ENCODE measurements at places on chromosomes 6 and 20.

DNA sequence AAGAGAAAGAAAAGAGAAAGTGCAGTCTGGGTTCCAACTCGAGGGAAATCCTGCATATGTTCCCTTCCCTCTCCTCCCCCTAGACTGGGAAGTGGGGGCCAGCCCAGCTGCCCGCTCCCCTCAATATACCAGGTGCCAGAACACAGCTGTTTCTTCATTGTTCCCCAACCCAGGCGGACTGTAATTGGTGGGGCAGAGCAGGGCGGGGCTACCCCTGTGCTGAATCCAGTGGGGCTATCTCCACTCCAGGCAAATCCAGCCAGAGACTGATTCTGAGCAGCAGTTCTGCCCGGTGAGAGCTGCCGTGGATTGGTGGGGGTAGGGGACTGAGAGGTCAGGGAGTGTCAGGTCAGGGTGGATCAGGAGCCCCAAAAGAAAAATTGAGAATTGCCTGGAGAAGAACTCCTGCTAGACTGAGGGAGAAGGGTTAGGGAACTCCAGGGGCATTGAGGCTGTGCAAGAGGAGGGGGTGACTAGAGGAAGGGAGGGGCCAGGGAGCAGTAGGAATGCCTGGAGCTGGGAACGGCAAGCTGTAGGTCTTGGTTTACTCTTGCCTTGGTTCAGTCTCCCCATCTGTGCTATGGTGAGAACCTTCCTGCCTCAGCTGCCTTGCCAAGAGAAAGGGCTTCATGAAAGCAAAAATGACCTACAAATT is at the start of gene MYMX:
Gene MYMX (plus strand): TSS at position 250 of the 655 bp plus-strand sequence. CDS start 546 bp downstream, outside the sequence.
- DNase-seq: no peak

- DNase-seq: no peak
Observed at GRCh38 chr20:23488996-23489395, 1.9 kb upstream of the CST8 start.

- no peak for DNase-seq
Observed at GRCh38 chr6:134853111-134854055, 96.5 kb downstream of the ALDH8A1 start.

- DNase-seq: no peak
Observed at GRCh38 chr20:64234291-64234791, 21.2 kb upstream of the PCMTD2 start.

- DNase-seq: no peak
Observed at GRCh38 chr6:106563614-106564013, 65.7 kb downstream of the RTN4IP1 start.

GRCh38 chr6:158926414-158926813 is 73.6 kb downstream of the RSPH3 start:
- DNase-seq: no peak

GRCh38 chr20:48523191-48523995 is 304.4 kb downstream of the PREX1 start:
- no peak for DNase-seq

DNA sequence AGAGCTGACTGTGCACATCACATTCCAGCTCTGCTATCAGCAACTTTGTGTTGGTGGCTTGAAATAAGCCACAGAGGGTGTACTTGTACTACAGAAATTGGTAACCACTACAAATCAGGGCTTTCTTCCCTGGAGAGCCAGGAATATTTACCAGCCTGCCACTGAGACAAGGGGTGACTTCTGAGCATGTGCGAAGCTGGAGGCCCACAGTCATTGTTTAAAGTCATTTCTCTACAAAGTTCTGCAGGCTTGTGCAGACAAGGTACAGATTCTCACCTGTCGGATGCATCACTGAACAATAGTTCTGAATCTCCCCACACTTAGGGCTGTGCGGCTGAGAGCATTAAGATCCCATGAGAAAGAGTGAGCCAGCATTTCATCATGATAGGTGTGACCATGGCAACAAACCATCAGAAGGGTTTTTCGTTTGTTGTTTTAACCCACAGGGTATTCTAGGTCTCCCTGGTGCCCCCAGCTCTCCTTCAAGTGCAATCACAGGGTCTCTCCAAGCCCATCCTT is 292.8 kb downstream of the CDC5L start:
- no peak for DNase-seq

DNA sequence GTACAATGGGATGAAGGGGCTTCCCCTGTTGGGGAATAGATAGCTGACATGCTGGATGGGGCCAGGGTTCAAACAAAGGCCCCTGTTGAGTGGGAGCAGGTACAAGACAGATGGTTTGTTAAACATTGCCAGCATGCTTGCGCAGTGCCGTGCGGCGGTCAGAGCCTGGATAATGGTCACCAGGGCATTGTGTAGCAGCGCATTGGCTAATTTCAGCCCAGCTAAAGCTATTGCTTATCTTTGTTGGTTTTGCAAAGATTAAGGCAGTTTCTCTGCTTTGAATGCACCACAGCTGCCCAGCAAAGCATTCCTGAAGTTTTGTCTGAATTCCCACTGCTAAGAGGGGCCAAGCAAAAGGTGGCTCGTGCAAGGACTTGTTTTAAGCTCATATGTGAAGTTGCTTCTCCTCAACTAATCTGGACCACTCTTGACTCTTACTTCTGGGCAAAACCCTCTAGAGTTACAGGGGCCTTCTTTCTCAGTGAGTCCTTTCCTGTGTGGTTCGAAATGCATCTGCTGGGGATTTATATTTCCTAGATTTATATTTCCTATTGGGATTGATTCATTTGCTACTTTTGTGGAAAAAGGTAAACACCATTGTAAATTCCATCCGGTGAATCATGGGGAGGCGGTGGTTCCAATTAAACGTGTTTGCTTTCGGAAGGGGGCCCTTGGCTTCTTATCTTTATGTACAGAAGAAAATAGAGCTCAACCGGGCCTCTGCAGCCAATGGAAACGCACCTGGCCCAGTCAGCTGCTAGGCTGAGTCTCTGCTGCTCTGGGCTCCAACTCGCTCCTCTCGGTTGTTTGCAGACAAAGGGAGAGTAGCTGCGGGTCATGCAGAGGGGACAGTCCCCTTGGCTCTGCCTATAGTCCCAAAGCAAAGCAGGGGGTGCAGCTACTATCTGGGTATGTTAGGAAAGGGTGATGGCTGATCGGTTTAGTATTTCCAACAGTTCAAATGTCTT is 72.1 kb downstream of the FOXA2 start:
- DNase-seq: no peak

GRCh38 chr6:91376686-91377085 is 789.8 kb upstream of the MAP3K7 start:
- DNase-seq: no peak

- no peak for DNase-seq
Observed at GRCh38 chr6:80454197-80454596, 347.7 kb downstream of the BCKDHB start.
